ENCODE measurements at places on chromosomes 3 and 15.

GRCh38 chr3:36317915-36318314 lies 62.4 kb upstream of the STAC start:
- no peak overlapping the region for H3K4me3 ChIP-seq
- H3K27ac ChIP-seq = no peak overlapping the region
- H3K27me3 ChIP-seq = no peaks in the 10 kb centered on the region
- no peaks in the 10 kb centered on the region for H3K36me3 ChIP-seq
- DNase-seq = no peak

- no peak overlapping the region for H3K27ac ChIP-seq
- peaks cover 25% of the 10 kb centered on the region for H3K36me3 ChIP-seq
- DNase-seq = no peak
- no peaks in the 10 kb centered on the region for H3K27me3 ChIP-seq
These were observed 37.9 kb downstream of the FAIM start for GRCh38 chr3:138646513-138646912.

GRCh38 chr3:189567322-189567721 lies 63.9 kb upstream of the TP63 start:
- no peak for DNase-seq
- no peaks in the 10 kb centered on the region for H3K27me3 ChIP-seq
- H3K27ac ChIP-seq = no peak overlapping the region
- H3K36me3 ChIP-seq = no peaks in the 10 kb centered on the region
- no peaks in the 10 kb centered on the region for H3K4me1 ChIP-seq

DNA sequence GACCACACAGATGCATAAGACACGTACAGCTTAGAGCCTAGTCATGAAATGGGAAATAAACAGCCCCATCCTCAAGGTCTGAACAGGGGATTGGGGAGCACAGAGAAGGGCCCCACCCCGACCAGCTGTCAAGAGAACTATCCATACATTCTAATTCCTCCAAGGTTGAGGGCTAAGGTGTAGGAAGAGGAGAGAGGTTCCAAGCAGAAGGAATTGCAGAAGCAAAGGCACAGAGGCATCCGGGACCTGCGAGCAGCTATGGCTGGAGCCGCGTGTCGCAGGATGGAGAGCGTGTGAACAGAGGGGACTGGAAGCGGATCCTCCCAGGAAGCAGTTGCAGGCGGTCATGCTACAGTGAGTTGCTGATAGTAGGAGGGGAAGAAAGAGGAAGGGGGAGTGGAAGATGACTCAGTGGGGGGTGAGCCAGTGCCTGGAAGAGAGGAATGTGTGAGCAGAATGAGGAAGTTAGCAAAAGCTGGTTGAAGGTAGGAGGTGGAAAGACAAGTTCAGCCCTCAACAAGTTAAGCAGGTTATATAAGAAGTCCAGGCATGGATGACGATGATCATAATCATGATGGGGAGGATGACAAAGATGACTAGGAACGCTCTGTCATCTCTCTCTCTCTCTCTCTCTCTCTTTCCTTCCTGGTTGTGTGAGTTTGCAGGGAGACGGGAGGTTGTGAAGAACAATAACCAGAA lies 89.7 kb downstream of the LIPC start:
- no peaks in the 10 kb centered on the region for H3K36me3 ChIP-seq
- peak overlapping the region; percentile 81 for H3K27ac ChIP-seq
- no peak overlapping the region for H3K4me3 ChIP-seq
- peaks cover 37% of the 10 kb centered on the region for H3K4me1 ChIP-seq

- H3K4me3 ChIP-seq = peak overlapping the region; percentile 95
- peak overlapping the region; percentile 73 for H3K27ac ChIP-seq
- H3K36me3 ChIP-seq = peaks cover 3% of the 10 kb centered on the region
- no peak for DNase-seq
- no peaks in the 10 kb centered on the region for H3K27me3 ChIP-seq
These were observed 406 bp upstream of the MPI start for GRCh38 chr15:74889390-74889882.

- H3K27ac ChIP-seq = no peak overlapping the region
- H3K27me3 ChIP-seq = no peaks in the 10 kb centered on the region
- H3K4me1 ChIP-seq = peaks cover 3% of the 10 kb centered on the region
- no peak for DNase-seq
- no peaks in the 10 kb centered on the region for H3K36me3 ChIP-seq
These were observed 68.5 kb downstream of the SAMMSON start for GRCh38 chr3:70067860-70068521.

- DNase-seq = no peak
- no peaks in the 10 kb centered on the region for H3K36me3 ChIP-seq
- H3K27me3 ChIP-seq = no peaks in the 10 kb centered on the region
These were observed 71.7 kb downstream of the ABHD5 start for GRCh38 chr3:43762451-43762850.

- no peaks in the 10 kb centered on the region for H3K4me1 ChIP-seq
- H3K36me3 ChIP-seq = no peaks in the 10 kb centered on the region
These were observed 28.5 kb upstream of the LRRC34 start for GRCh38 chr3:169841171-169841570.

GRCh38 chr3:140062461-140062860 lies 127.5 kb downstream of the CLSTN2 start:
- H3K4me3 ChIP-seq = no peak overlapping the region
- no peak overlapping the region for H3K27ac ChIP-seq
- no peaks in the 10 kb centered on the region for H3K27me3 ChIP-seq
- no peak for DNase-seq

DNA sequence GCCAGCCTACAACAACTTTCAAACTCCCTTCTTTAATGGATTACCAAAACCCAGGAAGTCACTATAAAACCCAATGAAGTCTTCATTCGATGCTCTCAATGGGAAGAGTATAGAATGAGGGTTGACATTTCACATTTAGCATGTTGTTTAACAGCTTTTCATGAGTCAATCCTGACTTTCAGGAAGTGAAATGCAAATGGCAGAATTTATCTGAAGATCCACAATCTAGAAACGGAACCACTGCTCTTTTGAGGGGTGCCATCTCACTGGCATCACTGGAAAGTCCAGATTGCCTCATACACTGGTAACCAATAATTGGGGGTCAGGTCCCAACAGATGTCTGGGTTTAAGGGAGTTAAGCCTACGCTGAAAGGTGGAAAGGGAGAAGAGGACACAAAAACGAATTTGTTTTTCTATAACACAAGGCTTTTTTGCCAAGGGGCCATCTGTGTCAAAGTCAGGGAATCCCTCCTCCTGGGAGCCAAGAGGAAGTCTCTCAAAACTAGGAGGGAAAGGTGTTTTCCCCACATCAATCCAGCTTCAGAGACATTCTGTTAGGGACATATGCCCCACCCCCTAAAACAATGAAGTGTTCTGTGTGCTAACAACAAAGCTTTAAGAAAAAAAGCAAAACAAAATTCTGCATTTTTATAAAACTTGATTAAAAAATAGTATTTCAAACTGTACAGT lies 12.0 kb upstream of the ATP1B3 start:
- no peaks in the 10 kb centered on the region for H3K36me3 ChIP-seq
- no peak for DNase-seq
- no peaks in the 10 kb centered on the region for H3K27me3 ChIP-seq
- H3K27ac ChIP-seq = no peak overlapping the region
- peaks cover 6% of the 10 kb centered on the region for H3K4me1 ChIP-seq
- no peak overlapping the region for H3K4me3 ChIP-seq

GRCh38 chr3:18866899-18867298 lies 281.4 kb upstream of the KCNH8 start:
- DNase-seq = no peak
- H3K27me3 ChIP-seq = no peaks in the 10 kb centered on the region
- H3K27ac ChIP-seq = no peak overlapping the region
